ENCODE measurements at places on chromosomes 7 and 10.

GRCh38 chr7:149827089-149827981, 10.8 kb upstream of the ZNF862 start:
- H3K36me3 ChIP-seq = no peaks in the 10 kb centered on the region
- DNase-seq = no peak
- peaks cover 2% of the 10 kb centered on the region for H3K27me3 ChIP-seq
- no peak overlapping the region for H3K4me3 ChIP-seq

GRCh38 chr10:121594623-121595350, 3.5 kb downstream of the FGFR2 start:
- H3K27ac ChIP-seq = no peak overlapping the region
- peaks cover 7% of the 10 kb centered on the region for H3K4me1 ChIP-seq
- no peak for DNase-seq
- no peak overlapping the region for H3K4me3 ChIP-seq
- H3K36me3 ChIP-seq = no peaks in the 10 kb centered on the region
- peaks cover 41% of the 10 kb centered on the region for H3K27me3 ChIP-seq

- H3K4me1 ChIP-seq = no peaks in the 10 kb centered on the region
- no peak overlapping the region for H3K27ac ChIP-seq
- no peak overlapping the region for H3K4me3 ChIP-seq
- no peak for DNase-seq
- peaks cover 24% of the 10 kb centered on the region for H3K27me3 ChIP-seq
Observed at GRCh38 chr10:113015201-113015600, 65.2 kb downstream of the TCF7L2 start.

DNA sequence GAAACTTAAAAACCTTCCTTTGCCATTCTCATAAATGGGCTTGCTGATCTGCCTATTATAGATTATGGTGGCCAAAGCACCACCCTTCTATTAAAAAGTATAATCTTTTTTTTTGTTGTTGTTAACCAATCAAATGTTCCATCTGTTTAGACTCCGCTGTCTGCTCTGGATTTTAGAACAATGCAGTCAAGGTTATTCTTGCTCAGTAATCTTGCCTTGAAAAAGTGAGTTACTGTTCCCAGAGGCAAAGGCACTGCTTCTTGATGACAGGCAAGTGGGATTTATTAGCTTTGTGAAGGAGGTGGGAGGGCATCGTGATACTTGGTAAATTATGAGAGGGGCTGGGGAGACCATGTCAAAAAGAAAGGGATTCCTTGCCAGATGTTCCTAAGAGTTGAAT, 143.5 kb downstream of the KIAA1217 start:
- no peak for DNase-seq
- no peak overlapping the region for H3K4me3 ChIP-seq
- H3K27me3 ChIP-seq = peaks cover 5% of the 10 kb centered on the region
- no peak overlapping the region for H3K27ac ChIP-seq

DNA sequence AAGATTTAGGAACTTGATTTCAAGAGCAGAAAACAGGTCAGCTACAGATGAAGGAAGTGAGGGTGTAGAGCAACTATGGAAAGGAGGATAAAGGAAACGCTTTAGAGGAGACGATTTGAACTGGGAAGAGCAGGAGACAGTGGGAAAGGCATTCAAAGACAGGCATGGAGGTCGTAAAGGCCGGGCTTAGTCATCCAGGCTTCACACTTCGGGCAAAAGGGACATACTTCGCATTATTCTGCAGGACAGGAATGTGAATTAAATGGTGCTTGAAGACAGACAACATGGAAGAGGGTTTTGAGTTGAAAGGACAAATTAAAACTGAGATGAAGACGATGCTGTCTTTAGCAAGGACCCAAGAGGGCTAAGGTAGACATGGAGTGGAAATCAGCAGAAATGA, 8.1 kb downstream of the FAM171A1 start:
- no peaks in the 10 kb centered on the region for H3K4me1 ChIP-seq
- DNase-seq = no peak
- H3K27me3 ChIP-seq = no peaks in the 10 kb centered on the region
- H3K36me3 ChIP-seq = no peaks in the 10 kb centered on the region

- H3K4me3 ChIP-seq = no peak overlapping the region
- no peaks in the 10 kb centered on the region for H3K36me3 ChIP-seq
- H3K27ac ChIP-seq = no peak overlapping the region
Observed at GRCh38 chr10:29099001-29099400, 189.9 kb upstream of the LYZL1 start.

GRCh38 chr10:103592186-103593021, 98.9 kb downstream of the NEURL1 start:
- DNase-seq = peak; percentile 72
- no peaks in the 10 kb centered on the region for H3K36me3 ChIP-seq
- H3K4me1 ChIP-seq = peaks cover 3% of the 10 kb centered on the region
- H3K4me3 ChIP-seq = no peak overlapping the region

DNA sequence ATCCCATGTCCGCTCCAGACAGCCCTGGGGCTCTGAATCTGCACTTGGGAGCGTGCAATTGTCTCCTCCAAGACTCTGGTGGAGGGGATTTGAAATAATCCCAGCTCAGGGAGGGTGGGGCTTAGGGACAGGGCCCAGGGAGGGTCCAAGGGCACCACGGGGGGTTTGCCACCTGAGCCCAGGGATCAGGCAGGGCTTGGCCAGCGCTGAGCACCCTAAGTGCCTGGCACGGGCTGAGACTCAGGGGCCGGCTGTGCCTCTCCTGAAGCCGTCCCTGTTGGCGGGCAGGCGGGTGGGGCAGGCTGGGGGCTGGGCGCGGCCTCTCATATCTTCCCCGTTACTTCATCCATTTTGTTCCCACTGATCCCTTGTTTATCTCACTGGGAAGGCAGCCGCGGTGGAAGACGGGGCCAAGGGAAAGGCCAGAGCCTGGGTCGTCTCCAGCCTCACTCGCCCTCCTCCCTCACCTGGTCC, 41.8 kb upstream of the ELN start:
- H3K4me3 ChIP-seq = no peak overlapping the region
- no peak for DNase-seq
- no peaks in the 10 kb centered on the region for H3K27me3 ChIP-seq
- no peak overlapping the region for H3K27ac ChIP-seq
- no peaks in the 10 kb centered on the region for H3K36me3 ChIP-seq

DNA sequence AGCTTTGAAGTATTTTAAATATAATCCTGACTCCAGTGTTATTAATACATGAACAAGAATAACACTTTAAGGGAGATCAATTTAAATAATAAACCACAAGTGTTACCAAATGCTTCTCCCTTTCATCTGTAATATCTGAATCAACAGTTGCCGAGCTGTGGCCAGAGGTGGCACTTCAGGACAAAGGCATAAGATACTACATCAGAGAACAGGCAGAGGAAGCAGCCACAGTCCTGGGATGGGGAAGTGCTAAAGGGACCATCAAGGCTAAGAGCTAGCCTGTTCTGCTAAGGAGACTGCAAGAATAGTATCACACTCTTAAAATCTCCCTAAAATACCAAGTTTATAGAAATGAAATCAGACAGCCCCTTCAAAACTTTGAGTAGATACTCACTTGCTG, 378.2 kb upstream of the PRKCQ start:
- DNase-seq = no peak
- peaks cover 11% of the 10 kb centered on the region for H3K4me1 ChIP-seq
- H3K4me3 ChIP-seq = no peak overlapping the region
- H3K27me3 ChIP-seq = peaks cover 3% of the 10 kb centered on the region

All from activated CD4-positive, alpha-beta T cell treated with anti-CD3 and anti-CD28 coated beads for 36 hours (primary cell).